ENCODE measurements at places on chromosomes 5 and 9. TPM values are rescaled to one million over a fixed set of nuclear protein-coding genes. Genes with fewer than 3 reads are reported as not detected.

DNA sequence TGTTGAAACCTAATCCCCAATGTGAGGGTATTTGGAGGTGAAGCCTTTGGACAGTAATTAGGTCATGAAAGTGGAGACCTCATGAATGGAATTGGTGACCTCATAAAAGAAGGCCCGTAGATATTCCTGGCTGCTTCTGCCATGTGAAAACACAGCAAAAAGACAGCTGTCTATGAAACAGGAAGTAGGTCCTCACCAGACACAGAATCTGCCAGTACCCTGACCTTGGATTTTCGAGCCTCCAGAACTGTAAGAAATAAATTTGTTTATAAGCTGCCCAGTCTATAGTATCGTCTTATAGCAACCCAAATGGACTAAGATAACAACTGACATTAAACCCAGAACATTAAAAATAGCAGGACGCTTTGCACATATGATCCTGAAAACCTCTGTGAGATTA is 371.1 kb downstream of the SPOCK1 start:
- H3K4me1 ChIP-seq = no peaks in the 10 kb centered on the region
- no peaks in the 10 kb centered on the region for H3K36me3 ChIP-seq
- no peak for DNase-seq

The NME5 gene
- 13.5 TPM for total RNA-seq

GRCh38 chr9:80090317-80090716 is 518.6 kb downstream of the TLE4 start:
- no peak for DNase-seq
- H3K27me3 ChIP-seq = no peaks in the 10 kb centered on the region
- H3K27ac ChIP-seq = no peak overlapping the region
- H3K36me3 ChIP-seq = no peaks in the 10 kb centered on the region
- no peaks in the 10 kb centered on the region for H3K4me1 ChIP-seq

- H3K36me3 ChIP-seq = no peaks in the 10 kb centered on the region
- H3K4me1 ChIP-seq = peaks cover 2% of the 10 kb centered on the region
- no peaks in the 10 kb centered on the region for H3K27me3 ChIP-seq
- no peak for DNase-seq
- H3K27ac ChIP-seq = no peak overlapping the region
Observed at GRCh38 chr9:94054716-94055115, 29.5 kb upstream of the PTPDC1 start.

DNA sequence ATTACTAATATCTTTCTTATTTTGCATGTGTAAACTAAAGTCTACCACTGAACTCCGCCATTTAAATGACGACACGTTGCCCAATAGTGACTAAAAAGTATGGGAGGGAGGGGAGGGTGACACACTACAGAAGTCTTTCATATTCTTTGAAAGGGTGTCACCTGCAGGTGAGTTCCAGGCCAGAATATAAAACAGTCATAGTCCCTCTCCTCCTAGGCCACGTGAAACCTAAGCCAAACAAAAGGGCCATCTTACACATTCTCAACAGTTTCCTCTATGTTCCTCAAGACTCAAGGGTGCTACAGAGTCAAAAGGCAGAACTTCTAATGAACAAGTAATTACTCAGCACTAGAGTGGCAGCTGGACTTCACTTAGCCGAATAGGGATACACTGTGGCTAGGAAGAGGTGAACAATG is 6.4 kb downstream of the CEMIP2 start:
- H3K27ac ChIP-seq = no peak overlapping the region
- H3K4me3 ChIP-seq = no peak overlapping the region
- H3K27me3 ChIP-seq = no peaks in the 10 kb centered on the region
- no peaks in the 10 kb centered on the region for H3K36me3 ChIP-seq
